ENCODE measurements at places on chromosomes 4 and X. TPM values are rescaled to one million over a fixed set of nuclear protein-coding genes. Genes with fewer than 3 reads are reported as not detected.

DNA sequence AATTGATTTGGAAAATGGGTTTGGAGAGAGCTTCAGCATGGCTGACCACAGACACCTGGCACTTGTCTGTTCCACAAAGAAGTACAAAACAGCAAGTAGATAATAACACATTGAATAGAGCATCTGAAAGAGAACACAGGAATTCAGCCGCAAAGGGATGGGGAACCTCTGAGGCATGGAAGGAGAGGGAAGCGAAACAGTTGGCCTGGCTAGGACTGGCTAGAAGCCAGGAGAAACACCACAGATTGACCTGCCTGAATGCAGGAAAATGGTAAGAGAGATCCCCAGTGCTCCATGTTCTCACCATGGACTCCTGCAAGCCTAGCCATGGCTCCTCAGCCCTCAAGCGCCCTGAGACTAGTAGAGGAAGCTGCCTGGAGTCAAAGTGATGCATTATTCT is 169.7 kb upstream of the SH3RF1 start:
- DNase-seq: no peak

DNA sequence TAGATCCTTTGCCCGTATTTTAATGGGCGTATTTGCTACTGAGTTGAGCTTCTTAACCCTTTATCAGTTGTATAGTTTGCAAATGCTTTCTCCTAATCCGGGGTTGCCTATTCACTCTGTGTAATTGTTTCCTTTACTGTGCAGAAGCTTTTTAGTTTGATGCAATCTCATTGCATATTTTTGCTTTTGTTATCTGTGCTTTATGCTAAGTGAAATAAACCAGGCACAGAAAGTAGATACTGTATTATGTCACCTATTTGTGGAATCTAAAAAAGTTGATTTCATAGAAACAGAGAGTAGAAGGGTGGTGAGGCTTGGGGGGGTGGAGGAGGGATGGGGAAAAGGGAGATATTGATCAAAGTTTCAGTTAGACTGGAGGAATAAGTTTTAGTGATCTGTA is 17.7 kb downstream of the OGT start:
- no peak for DNase-seq

DNA sequence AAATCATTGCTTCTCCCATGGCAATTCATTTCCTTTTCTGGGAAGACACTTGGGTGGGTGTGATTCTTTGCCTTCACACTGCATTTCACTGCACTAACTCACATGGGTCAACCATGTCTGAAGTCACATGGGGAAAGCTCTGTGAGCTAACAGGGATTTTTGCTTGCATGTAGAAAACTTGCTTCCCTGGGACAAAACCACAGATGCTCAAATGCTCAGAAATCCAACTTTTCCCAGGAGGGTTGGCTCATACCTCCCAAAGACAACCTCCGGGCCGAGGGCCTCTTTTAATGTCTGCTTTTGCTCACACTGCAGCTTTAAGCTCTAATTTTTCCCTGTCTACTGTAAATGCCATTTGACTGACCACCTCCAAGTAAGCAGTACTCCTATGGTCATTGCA is 1695.2 kb downstream of the STIM2 start:
- DNase-seq: no peak

DNA sequence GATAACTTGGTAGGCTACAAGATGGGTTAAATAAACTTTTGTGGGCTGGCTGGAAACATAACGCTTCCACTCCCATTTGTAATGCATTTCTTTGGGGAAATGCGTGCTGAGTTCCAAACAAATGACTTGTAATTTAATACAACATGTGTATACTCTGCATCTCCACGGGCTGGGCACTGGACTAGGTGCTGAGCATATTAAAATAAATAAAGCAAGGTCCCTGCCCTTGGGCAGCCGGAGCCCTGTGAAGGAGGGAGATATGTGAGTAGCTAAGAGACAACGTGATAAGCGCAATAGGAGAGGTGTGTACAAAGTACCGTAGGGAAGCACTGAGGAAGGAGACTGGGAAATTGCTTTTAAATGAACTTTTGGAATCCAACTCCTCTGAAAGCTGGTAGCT is 147.2 kb upstream of the RBPJ start:
- no peak for DNase-seq

- DNase-seq: no peak
Observed at GRCh38 chrX:75229774-75230173, 44.1 kb upstream of the UPRT start.

GRCh38 chr4:105327956-105328355 is 145.9 kb downstream of the PPA2 start:
- no peak for DNase-seq

GPRASP1 gene
- 16.8 TPM for total RNA-seq

SYP gene
- total RNA-seq: 1.7 TPM
